ENCODE measurements at places on chromosomes 1 and 21.

DNA sequence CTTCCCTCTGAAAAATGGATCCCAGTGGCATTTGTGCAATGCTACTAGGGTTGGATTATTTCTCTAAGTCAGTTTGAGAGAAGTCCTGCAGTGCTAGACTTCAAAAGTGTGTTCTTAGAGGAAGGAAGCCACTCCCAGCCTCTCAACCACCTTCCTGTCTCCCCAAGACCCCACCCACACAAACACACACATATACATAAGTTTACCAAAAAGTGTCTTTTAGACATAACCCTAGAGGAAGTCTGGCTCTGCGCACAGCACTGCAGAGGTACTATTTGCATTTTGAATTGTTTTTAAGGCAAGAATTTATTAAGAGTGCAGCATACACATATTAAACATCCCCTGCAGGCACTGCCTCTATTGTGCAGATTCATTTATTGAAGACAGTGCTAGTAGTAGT, 127.3 kb downstream of the HHIPL2 start:
- no peak for DNase-seq

GRCh38 chr1:93821423-93822144, 57.4 kb downstream of the DNTTIP2 start:
- DNase-seq, result no peak

DNA sequence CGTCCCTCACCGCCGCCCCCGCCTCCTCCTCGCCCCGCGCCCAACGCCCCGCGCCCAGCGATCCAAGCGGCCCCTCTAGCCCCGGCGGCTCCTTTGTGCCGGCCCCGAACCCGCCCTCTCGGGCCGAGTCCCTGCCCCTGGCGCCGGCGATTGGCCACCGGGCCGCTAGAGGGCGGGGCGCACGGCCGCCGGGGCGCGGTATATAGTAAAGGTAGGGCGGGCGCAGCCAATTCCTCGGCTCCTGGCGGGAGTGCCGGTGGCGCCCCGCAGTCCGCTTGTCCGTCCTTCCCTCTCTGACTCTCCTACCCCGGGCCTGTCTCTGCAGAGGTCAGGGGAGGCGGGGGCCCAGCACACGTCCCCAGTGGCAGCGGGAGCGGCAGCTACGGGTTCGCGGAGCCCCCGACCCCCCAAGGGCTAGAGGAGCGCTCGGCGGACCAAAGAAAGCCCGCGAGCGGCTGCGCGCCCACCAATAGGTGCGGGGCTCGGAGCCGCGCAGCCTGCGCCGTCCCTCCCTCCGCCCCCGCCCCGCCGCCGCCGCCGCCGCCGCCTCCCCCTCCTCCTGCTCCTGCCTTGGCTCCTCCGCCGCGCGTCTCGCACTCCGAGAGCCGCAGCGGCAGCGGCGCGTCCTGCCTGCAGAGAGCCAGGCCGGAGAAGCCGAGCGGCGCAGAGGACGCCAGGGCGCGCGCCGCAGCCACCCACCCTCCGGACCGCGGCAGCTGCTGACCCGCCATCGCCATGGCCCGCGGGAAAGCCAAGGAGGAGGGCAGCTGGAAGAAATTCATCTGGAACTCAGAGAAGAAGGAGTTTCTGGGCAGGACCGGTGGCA, at the start of gene ATP1B1:
Gene ATP1B1, plus strand, starts transcription at position 596 of the 826 bp plus-strand sequence. Its CDS starts 140 bp downstream, at position 736.
- DNase-seq, result peak; percentile 68

GRCh38 chr1:23278717-23279116, 61.4 kb upstream of the HTR1D start:
- DNase-seq, result no peak

DNA sequence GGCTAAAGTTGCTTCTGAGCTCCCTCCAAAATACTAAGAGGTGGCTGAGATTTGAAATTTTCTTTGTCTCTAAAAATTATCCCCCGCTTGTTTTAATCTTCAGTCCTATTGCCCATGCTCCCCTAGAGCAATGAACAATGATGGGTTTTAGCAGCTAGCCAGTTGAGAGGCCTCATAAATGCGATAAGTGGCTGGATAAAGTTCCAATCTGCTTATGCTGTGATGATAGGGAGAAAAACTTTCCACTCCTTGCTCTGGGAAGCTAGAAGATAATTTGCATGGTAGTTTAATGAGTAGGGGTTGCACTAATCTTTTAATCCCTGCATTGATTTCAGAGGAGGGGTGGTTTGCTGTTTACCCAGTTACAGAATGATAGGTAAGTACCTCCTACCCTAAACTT, 9.6 kb upstream of the PRPF3 start:
- no peak for DNase-seq

GRCh38 chr1:176775378-176775777, 312.4 kb downstream of the PAPPA2 start:
- DNase-seq, result no peak

DNA sequence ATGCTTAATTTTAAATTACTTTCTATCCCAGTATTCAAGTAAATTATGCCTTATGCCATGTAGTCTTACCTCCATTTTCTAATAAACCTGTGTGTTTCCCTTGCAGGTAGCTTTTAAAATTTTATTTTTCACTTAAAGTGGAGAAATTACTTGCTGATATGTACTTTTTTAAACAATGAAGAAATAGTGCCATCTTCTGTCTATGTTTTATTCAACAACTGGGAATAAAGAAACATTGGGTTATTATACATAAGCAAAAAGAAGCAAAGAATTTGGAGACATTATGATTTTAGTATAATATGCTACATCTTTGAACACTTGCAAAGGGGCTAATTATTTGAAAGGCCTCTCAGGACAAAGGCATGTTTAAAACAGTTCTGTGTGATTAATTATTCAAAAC, 1912.9 kb downstream of the MRPL39 start:
- DNase-seq, result no peak

GRCh38 chr1:25676488-25676887, 59.9 kb downstream of the MAN1C1 start:
- no peak for DNase-seq

- no peak for DNase-seq
Observed at GRCh38 chr21:37496972-37497371, 130.4 kb downstream of the DYRK1A start.

All from stimulated activated CD8-positive, alpha-beta memory T cell treated with anti-CD3 and anti-CD28 coated beads, Interleukin-15, amount 100 ng/mL, for 24 hours (primary cell).